ENCODE measurements at places on chromosomes 3 and 15.

- DNase-seq: no peak
Observed at GRCh38 chr15:65533057-65533756, 2.9 kb downstream of the HACD3 start.

GRCh38 chr3:69842789-69843188 lies 103.5 kb downstream of the MITF start:
- DNase-seq: no peak

- no peak for DNase-seq
Observed at GRCh38 chr15:31104003-31104402, 2.5 kb upstream of the TRPM1 start.

- DNase-seq: no peak
Observed at GRCh38 chr3:139198186-139198585, 145.6 kb upstream of the MRPS22 start.

DNA sequence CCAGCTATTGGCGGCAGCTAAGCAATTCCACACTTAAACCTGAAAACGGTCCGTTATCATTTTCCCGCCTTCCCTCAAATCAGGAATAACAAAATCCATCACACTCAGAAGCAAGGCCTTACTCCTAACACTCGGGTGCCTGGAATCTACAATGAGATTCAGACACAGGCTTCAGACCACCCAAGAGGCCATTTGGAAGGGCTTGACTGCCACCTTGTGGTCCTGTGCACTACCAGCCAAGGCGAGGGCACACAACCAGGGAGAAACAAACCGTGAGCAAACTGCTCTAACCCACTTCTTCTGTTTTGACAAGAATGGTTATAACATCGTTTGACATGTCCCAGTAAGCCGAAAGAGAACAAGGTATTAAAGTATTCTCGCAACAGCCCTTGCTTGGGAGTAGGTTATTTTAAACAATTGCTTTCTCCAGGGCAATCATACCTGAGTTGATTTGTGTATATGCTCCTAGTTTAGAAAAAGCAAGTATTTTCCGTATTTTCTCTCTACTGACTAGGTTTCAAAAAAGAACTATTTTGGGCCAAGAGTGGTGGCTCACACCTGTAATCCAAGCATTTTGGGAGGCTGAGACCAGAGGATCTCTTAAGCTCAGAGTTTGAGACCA lies 40.1 kb upstream of the TAFA4 start:
- peak; percentile 82 for DNase-seq

GRCh38 chr15:94576889-94577533 lies 345.6 kb downstream of the MCTP2 start:
- peak; percentile 51 for DNase-seq

GRCh38 chr3:107994956-107995715 lies 95.7 kb downstream of the CD47 start:
- no peak for DNase-seq

DNA sequence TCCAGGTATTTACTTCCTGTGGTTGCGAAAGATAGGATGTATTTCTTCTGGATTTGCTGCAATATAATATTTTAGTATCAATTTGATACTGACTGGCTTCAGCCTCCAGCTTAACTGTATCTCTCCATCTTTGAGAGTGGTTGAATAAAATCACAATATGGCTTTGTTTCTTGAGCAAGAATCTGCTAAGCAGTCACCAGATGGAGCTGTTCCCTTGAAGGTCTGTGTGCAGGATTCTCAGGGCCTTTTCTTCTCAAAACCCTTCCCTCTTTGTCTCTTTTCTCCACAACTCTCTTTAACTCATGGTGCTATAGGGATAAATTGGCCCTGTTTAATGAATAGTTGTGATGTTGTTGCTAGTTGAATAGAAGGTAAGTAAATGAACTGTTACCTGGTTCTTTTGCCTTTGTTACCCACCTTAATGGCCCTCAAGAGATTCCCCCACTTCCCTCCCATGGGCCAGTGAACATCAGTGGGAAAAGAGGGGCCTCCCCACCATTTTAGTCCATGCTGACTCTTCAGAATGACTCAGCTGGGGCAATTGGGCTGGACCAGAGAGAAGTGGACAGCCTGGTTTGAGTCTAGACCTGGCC lies 34.8 kb upstream of the RAB6B start:
- DNase-seq: peak; percentile 49

GRCh38 chr3:136249593-136249992 lies 547 bp upstream of the PCCB start:
- no peak for DNase-seq

GRCh38 chr15:68399096-68400065 lies 32.6 kb downstream of the ITGA11 start:
- DNase-seq: no peak

- no peak for DNase-seq
Observed at GRCh38 chr15:48063411-48063985, 57.3 kb upstream of the SLC24A5 start.
